ENCODE measurements at places on chromosomes 6 and 20.
A peak's percentile ranks its signal among the peaks of the same experiment; 100 is the strongest.

DNA sequence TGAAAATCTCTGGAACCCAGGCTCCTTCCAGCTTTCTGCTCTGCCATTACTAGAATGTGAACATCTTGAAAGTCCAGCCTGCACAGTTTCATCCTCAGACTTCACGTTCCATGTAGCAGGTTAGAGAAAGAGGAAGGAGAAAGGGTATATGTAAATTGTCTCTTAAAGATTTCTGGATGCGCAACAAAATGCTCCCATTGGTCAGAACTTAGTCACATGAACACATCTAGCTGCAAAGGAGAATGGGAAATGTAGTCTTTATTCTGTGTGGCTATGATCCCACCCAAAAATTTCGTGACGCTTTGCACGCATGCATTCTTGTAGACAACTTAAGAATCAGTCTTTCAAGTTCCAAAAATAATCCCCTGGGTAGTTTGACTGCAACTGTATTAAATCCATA lies 46.4 kb upstream of the CHD6 start:
- peak; percentile 22 for DNase-seq

DNA sequence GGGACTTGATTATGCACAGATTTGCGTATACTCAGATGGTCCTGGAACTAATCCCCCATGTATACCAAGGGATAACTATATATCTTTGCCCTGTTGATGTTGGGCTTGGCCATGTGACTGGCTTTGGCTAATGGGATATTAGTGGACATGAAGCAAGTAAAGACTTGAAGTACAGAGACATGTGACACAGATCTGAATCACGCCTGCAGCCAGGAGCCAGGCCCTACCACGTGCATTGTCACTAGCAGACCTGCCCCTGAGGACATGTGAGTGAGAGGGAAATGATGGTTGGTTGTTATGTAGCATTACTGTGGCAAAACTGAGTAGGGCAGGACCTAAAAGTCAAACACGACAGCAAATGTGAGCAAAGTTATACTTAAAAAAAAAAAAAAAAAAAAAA lies 155.7 kb downstream of the AKAP7 start:
- no peak for DNase-seq

DNA sequence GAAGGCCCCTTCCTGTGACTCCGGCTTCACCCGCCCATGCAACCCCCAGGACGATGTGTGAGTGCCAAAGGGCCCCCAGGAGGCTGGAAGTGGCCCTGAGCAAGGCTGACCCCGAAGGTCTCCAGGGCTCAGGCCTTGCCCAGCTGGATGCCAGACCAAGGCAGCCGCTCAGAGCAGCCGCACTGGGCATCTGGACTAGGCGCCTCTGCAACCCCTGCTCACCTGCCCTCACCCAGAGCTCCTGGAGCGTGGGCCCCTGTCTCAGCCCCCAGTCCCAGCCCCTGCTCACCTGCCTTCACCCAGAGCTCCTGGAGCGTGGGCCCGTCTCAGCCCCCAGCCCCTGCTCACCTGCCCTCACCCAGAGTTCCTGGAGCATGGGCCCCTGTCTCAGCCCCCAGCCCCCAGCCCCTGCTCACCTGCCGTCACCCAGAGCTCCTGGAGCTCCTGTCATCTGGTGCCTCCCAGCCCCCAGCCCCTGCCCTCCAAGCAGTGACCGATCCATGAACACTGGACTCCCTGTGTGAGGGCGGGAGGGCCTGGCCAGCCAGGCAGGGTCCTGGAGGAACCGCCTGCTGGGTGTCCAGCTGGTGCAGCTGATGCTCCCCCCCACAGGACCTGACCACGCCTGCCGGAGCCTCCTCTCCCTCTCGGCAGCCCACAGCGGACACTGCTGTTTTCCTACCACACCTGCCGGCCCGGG lies 1.1 kb downstream of the SRMS start:
- DNase-seq = no peak

DNA sequence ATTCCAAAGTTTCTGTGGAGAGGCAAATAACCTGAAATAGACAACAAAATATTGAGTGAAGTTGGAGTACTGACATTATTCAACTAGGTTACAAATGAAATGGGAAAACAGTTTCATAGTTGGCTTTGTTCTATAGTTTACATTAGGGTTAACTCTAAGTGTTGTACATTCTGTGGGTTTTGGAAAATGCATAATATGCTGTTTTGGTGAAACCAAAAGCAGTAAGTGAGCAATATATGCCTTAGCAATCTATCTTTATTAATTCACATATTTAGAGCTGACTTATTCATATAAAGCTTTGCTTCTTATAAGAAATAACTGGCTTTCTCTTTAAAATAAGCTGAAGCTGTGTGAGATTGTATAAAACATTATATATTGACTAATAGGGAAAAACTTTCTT lies 157.5 kb upstream of the AHI1 start:
- no peak for DNase-seq

- no peak for DNase-seq
These were observed 4.6 kb upstream of the NSFL1C start for GRCh38 chr20:1471242-1471641.

- no peak for DNase-seq
These were observed 110.1 kb downstream of the PREP start for GRCh38 chr6:105292689-105293339.

DNA sequence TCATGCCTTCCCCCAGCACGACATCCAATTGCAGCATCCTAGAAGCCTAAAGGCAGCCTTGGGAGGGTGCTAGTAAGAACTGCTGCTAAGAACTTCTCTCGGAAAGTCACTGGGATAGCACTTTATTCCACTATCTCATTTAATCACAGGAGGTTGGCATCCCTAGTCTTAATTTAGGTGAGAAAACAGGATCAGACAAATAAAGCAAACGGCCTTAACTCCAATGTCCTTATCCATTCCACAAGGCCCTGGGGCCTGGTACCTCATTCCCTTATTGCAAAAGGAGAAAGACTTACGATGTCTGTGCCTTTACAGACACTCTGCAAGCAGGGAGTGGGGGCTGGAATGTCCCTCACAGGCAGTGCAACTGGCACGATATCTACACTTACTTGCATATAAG lies 60.7 kb downstream of the BFSP1 start:
- DNase-seq = no peak

GRCh38 chr6:67759001-67759400 lies 876.1 kb upstream of the ADGRB3 start:
- DNase-seq = no peak

GRCh38 chr6:3997177-3997770 lies 81.7 kb downstream of the FAM217A start:
- DNase-seq = peak; percentile 62

GRCh38 chr20:12722091-12722490 lies 286.7 kb upstream of the SPTLC3 start:
- no peak for DNase-seq

DNA sequence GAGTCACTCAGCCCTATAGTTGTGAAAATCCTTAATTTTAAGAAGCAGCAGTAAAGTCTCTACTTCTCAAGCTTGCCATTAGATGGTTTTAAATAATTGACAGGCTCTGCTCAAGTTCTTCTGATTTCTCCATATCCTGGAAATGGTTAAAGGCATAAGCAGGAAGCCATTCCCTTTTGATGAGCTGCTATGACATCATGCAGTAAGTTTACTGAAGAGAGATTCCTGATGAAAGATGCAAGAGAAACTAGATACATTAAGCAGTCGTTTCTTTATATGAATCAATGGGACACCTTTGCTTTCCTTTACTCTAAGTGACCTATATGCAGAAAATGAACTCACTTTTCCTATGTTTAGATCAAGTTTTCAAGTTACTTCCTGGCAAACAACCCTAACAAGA lies 9.8 kb downstream of the POPDC3 start:
- peak; percentile 53 for DNase-seq

DNA sequence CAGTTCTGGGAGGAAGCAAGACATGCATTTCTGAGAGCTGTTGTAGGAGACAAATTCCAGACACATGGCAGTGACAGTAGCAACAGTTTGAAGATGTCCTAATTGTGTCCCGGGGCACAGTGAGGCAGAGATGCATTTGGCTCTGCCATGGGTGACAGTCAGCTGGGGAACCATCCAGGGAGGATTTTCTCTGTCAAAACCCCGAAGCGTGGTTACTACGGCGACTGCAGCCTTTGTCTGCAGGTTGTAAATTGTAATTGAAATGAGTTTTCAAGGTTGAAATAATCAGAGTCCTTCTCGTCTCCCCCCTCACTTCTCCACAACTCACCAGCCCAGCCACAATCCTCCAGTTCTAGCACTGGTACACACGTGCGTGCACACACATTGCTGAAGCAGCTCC lies 100.1 kb downstream of the GRM4 start:
- DNase-seq = no peak

- no peak for DNase-seq
These were observed 121.7 kb upstream of the VGLL2 start for GRCh38 chr6:117143647-117144046.

DNA sequence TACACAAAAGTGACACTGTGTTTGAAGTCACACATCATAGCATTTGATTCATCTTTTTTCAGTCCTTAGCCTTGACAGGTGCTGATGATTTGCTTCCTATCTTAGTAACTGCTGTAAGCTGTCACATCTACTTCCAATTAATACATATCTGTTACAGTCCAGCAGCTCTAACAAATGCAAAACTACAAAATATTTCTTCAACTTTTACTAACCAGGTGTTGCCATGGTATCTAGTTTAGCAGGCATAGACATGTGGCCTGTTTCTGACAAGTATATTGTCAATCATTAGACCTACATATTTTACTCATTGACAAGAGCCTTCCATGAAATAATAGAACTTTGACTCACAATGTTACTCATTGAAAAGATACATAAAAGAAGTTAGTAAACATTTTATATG lies 1159.7 kb downstream of the GRIK2 start:
- no peak for DNase-seq

- no peak for DNase-seq
These were observed 287.5 kb downstream of the LRFN2 start for GRCh38 chr6:40299681-40300080.

DNA sequence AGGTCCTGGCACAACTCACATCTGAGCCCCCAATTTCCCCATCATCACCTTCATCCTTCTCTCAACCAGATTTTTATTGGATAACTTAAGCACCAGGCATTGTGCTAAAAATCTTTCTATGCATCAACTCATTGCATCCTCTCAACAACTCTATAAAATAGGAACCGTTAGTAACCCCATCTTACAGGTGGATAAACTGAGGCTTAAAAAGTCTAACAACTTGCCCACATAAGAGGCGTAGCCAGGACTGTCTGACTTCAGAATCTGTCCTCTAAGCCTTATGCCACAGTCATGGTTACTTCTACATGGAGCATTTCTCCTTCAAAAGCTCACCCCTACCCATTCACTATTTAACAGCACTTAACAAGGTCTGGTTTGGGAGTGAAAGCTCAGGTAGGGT lies 51.1 kb downstream of the PPP1R16B start:
- DNase-seq = no peak

GRCh38 chr6:122734529-122735395 lies 44.8 kb upstream of the FABP7 start:
- no peak for DNase-seq

GRCh38 chr6:155077784-155078183 lies 82.7 kb downstream of the TIAM2 start:
- no peak for DNase-seq

DNA sequence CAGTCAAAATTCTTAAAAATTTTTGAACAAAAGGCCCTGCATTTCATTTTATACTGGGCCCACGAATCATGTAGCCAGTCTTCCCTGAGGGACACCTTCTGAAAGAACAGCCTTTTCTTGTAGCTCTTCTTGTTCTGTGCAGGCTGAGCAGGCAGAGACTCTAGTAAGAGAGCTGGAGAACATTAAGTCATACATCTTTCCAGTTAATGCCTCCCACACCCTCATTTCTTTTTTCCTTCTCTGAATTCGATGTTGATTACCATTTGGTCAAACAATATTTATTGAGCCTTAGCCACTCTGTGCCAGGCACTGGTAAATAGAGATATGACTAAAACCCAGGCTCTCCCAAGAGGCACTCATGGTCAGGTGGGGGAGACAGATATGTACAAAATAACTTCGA lies 33.6 kb downstream of the METTL24 start:
- DNase-seq = no peak

- no peak for DNase-seq
These were observed 754.1 kb upstream of the MAP3K7 start for GRCh38 chr6:91340896-91341395.

- peak; percentile 64 for DNase-seq
These were observed 39.2 kb upstream of the TPD52L1 start for GRCh38 chr6:125114248-125114858.

DNA sequence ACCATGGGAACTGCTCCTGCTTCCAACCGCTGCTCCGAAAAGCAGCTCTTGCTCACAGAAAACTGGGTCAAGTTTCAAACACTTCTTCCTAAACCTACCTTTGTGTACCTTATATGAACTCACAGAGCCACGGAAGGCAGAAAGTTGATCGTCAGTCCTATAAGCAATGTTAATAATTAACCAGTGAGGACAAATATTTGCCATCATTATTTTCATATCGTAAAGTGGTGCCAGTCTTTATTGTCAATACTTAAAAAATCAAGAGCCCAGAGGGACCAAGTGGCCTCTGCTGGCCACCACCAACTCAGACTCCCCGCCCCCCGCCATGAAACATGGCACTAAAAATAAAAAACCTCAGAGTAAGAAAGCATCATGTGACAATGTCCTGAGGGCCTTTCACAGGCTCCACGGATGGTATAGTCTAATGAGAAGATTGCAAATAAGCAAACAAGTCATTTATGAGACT lies 9.1 kb upstream of the PBOV1 start:
- DNase-seq = no peak

GRCh38 chr6:17705778-17706579 lies 746 bp downstream of the NUP153 start:
- peak; percentile 71 for DNase-seq

GRCh38 chr6:26257272-26257671 lies 107.7 kb upstream of the BTN3A2 start:
- DNase-seq = no peak

DNA sequence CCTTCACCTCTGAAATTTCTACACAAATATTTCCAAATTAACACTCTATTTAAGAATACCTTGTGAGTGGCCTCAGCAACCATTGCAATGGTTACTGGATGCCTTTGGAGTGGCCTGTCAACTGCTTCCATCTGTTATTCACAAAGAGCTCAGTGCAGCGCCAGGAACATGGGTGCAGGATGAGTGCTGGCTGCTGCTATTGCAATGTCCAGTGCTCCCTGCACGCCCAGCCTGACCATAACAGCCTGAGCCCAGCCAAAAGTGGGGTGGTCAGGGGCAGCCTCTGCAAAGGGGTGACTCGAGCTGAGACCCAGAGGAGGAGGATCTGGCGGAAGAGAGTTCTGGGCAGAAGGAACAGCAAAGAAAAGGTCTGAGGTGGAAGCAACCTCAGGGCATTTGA lies 18.4 kb downstream of the CASS4 start:
- no peak for DNase-seq

- DNase-seq = no peak
These were observed 188.2 kb downstream of the FNDC1 start for GRCh38 chr6:159357211-159357915.

GRCh38 chr6:129507059-129507807 lies 202.7 kb downstream of the ARHGAP18 start:
- DNase-seq = no peak

- peak; percentile 67 for DNase-seq
These were observed 3.4 kb upstream of the ZNF292 start for GRCh38 chr6:87151781-87152525.
